Activated T-cell treated with anti-CD3 and anti-CD28 coated beads for 4 hours (primary cell): ENCODE measurements at places on chromosomes 12 and 14.

DNA sequence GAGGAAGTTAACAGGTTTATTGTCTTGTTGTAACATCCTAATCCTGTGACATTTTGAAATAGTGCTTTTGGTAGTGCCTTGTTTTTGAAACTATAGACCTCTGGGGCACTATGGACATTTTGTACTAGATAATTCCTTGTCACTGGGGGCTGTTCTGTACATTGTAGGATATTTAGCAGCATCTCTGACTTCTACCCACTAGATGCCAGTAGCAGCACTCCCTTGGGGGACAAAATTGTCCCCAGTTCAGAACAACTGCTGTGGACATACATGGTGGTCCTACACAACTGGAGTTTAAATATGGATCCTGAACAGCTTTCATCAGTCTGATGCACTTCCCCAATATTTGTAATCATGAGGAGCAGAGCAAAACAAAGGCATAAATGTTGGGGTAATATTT is 264.7 kb downstream of the RAD51B start:
- DNase-seq = no peak

- DNase-seq = no peak
Measured at GRCh38 chr14:59161561-59162175, 26.8 kb upstream of the DAAM1 start.

GRCh38 chr14:99266181-99267178 is 5.5 kb downstream of the BCL11B start:
- peak; percentile 87 for DNase-seq

GRCh38 chr14:30180219-30180618 is 252.6 kb upstream of the PRKD1 start:
- no peak for DNase-seq

- DNase-seq = no peak
Measured at GRCh38 chr14:91484186-91484585, 25.9 kb downstream of the PPP4R3A start.

- DNase-seq = no peak
Measured at GRCh38 chr14:23385244-23385641, 8.4 kb downstream of the CMTM5 start.

GRCh38 chr12:94458877-94459727 is 565 bp downstream of the CEP83 start:
- no peak for DNase-seq

- DNase-seq = no peak
Measured at GRCh38 chr12:49838973-49839633, 3.8 kb downstream of the BCDIN3D start.

GRCh38 chr12:44158746-44159145 is 322.9 kb downstream of the TMEM117 start:
- DNase-seq = no peak

DNA sequence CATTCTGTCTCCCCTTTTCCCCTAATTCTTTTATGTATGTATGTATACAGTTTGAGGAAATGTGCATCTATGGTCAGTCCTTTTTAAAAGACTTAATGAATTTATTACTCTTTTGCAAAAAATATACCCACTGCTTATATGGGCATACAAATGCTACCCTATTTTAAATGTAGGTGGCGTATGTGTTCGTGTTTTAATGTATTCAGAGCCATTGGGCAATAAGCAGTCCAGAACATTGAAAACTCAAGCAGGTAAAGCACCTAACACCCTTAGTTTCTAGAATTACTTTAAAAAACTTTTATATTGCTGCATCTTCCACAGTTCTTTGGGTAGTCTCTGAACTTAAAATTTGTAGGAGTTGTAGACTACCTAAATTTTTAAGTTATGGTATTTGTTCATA is 42.6 kb upstream of the A2ML1 start:
- DNase-seq = no peak

DNA sequence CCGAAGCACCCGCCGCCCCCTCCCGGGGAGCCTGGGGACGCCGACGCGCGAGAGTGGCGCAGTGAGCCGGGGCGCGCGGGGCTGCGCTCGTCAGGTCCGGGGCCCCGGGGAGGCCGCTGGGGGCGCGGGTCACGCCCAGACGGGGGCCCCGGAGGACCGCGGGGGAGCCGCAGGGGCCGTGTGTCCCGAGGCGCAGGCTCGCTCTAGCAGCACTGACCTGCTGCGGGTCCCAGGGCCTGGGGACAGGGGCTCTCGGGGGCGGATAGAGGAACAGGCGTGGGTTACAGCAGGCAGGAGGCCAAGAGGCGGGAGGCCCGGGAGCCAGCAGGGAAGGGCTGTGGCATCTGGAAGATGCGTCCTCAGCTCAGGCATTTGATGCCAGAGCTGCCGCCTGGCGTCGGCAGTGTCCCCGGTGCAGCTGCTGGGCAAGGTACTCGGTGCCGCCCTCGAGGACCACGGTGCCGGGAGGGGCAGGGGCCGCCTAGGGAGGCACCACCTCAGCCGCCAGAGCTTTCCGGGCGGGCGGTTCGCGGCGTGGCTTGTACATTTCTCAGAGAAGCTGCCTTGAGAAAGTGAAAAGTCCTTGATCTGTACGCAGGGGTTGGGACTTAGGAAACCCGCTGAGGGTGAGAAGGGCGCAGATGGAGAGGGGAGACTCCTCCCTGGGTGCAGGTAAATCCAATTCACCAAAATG is 1.2 kb downstream of the WNT5B start:
- no peak for DNase-seq

DNA sequence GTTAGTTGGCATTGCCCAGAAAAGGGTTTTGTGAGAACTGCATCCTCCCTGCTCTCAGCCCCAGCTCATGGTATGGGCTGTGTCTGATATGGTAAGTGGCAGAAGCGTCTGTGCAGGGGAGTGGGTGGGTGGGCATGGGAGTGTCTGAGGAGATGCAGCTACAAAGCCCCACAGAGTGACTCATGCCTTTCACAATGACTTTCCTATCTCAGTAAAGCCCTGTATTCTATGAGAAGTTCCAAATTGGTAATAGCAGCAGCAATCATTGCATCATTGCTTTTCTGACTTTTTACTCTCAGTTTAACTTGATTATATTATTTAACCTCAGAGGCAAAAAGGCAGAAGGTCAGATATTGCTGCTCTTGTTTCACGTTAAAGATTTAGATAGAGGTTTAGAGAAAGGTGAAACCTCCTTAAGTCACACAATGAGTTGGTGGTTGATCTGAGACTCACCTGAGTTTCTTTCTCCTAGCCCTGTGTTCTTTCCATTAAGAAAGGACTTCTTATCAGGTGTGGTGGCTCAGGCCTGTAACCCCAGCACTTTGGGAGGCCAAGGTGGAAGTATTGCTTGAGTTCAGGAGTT is 171.7 kb downstream of the SLC5A8 start:
- no peak for DNase-seq

DNA sequence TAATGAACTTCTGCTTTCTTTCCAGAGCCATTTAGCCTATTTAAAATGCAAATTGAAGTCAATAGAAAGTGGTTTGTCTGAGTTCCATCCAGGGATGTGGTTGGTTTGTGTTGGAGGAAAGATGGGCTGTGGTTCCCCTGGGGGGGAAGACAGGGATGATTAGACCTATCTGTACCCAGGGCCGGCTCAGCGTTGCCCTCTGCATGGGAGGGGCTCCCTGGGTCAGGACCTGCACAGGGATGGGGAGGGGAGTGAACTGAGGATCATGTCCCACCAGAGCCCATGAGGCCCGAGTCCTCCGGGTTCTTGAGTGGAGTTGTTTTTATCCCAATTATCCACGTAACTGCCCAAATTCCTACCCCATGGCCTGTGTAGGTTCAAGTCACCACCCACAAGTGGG is 76.9 kb upstream of the SFSWAP start:
- no peak for DNase-seq

- no peak for DNase-seq
Measured at GRCh38 chr12:110244829-110245228, 36.2 kb upstream of the ATP2A2 start.

DNA sequence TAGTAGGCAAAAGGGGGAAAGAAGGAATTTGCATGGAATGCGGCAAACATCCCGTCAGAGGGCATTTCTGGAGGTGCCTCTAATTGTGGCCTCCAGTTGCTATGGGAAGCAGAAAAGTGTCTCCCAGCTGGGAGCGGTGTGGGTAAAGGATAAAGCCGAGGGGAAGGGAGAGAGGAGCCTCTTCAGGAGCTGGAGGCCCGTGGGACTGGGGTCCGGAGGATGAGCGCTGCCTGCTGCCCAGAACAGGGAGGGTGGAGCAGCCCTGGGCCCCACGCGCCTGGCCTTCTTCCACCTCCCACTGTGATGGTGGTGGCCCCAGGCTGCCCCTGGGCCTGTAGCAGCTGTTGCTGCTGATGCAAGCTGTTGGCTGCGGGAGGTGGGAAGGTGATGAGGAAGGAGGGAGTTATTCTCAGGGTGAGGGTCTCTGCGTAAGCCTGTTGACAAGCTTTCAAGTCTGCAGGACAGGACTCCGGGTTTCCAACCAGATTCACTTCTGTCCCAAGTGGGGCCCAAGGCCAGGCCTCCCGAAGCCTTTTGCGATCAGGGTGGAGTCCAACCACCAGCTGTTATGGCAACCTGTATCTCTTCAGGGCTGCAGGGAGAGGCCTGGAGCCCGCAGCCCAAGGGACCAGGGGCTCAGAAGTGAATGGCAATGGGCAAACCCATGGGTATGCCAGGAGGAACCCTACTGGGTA is 19.1 kb upstream of the PGF start:
- DNase-seq = no peak

DNA sequence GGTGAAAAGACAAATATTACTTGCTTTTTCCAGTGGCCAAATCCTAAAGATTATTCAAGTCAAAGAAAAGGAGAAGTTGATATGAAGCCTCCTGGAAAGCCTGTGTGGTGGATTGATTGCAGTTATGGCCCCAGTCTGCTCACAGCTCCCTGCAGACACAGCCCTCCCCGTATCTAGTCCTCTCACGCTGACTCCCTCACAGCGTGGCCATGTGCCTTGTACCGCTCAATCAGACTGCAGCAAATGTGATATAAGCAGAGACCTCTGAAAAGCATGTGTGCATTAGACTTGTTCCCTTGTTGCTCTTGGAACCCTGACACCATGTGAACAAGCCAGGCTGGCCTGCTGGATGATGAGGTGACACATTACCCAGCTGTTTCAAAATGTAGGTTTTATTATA is 398.0 kb upstream of the GARIN6 start:
- DNase-seq = no peak

DNA sequence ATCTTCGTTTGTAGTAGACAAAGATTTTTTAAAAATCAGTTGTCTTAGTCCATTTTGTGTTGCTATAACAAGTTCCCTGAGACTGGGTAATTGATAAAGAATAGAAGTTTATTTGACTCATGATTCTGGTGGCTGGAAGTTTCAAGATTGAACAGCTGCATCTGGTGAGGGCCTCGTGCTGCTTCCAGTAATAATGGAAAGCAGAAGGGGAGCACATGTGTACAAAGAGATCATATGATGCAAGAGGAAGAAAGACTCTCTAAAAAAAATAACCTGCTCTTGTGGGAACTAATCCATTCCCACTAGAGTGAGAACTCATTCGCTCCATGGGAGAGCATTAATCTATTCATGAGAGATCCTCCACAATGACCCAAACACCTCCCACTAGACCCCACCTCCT is 24.8 kb downstream of the MUCL1 start:
- DNase-seq = no peak

GRCh38 chr12:46342562-46343033 is 30.0 kb downstream of the SLC38A2 start:
- peak; percentile 17 for DNase-seq

GRCh38 chr12:45918818-45919217 is 71.6 kb downstream of the SCAF11 start:
- no peak for DNase-seq

- DNase-seq = no peak
Measured at GRCh38 chr14:95524706-95525512, 8.5 kb upstream of the SYNE3 start.

- no peak for DNase-seq
Measured at GRCh38 chr12:130482448-130482847, 144.8 kb downstream of the PIWIL1 start.

- DNase-seq = no peak
Measured at GRCh38 chr12:111154147-111154834, 214.6 kb downstream of the PHETA1 start.

GRCh38 chr14:50957296-50957695 is 13.0 kb upstream of the PYGL start:
- DNase-seq = no peak

GRCh38 chr12:13425766-13426165 is 229.2 kb downstream of the EMP1 start:
- DNase-seq = no peak

DNA sequence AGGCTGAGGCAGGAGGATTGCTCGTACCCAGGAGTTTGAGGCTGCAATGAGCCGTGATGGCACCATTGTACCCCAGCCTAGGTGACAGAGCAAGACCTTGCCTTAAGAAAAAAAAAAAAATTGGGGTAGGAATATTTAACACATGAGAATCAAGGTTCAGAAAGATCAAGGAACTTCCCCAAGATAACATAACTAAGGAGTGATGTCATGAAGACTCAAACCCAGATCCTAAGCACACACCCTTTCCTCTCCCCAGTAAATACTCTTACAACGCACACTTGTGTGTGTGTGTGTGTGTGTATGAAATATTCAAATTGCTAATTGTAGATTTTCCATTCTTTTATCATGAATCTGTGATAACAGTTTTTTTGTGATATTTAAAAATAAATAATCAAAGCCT is 90.6 kb upstream of the NUDT4 start:
- DNase-seq = no peak

DNA sequence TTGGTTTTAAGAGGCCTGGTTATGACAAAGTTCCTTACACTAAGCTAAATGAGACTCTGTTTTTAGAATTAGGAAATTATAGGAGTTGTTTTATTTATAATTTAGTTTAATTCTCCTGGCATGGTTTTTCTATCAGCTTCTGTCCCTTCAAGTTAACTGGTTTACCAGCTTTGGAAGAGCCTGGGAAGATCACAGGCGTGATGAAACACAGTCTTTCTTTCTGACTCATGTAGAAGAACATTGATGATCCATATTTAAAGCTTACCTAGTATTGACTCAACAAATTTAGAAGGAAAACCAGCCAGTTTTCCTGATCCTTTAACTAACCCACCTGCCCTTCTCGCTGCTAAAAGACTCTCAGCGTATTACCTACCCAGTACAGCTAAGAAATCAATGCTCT is 155.2 kb downstream of the TGFB3 start:
- no peak for DNase-seq

GRCh38 chr12:42996869-42997431 is 407.4 kb upstream of the PRICKLE1 start:
- no peak for DNase-seq

DNA sequence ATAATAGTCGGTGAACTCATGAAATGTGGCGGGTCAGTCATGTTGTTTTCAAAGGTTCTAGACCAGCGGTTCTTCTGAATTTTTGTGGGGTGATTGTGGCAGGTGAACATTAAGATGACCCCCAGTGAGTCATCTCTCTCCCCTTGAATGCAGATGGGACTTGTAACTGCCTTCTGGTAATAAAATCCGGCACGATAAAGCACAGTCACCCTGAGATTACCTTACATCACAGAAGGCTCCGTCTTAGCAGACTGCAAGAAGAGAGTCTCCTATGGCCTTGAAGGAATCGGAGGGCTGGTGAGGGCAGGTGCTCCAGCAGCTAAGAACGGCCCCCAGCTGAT is 189.6 kb downstream of the FOXN3 start:
- no peak for DNase-seq

DNA sequence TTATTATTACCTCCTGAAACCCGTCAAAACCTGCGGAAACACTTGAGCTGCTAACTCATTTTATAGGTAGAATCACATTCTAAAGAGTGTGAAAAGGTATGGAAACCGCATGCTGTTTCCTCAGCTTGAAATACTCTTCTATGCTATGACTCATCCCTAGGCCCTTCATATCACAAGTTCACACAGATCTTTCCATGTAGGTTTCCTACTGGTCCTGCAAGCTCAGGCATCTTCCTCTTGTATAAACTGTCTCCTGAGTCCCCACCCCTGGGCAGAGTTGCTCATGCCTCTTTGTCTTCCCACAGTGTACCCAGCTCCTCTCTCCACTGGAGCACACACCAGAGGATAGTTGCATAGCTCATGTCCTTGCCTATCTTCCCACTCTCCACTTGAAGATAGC is 84.7 kb downstream of the CMAS start:
- no peak for DNase-seq
